ENCODE measurements at places on chromosomes 6 and 20. TPM values are rescaled to one million over a fixed set of nuclear protein-coding genes. Genes with fewer than 3 reads are reported as not detected.

Gene SMIM29
- 19.0 TPM for total RNA-seq

Gene BANF2
- total RNA-seq = not detected

Gene SLC17A1
- total RNA-seq = not detected

Gene ALDH8A1
- total RNA-seq = 1.0 TPM

Gene TSBP1
- not detected for total RNA-seq

Gene FERMT1
- total RNA-seq = not detected

Gene PACSIN1
- 0.09 TPM for total RNA-seq

Gene CNKSR3
- 14.3 TPM for total RNA-seq

Gene SLC26A8
- 0.24 TPM for total RNA-seq

Gene GRM1
- total RNA-seq = not detected

Gene PAK5
- not detected for total RNA-seq

Gene SLC24A3
- total RNA-seq = 25.3 TPM

Gene PLTP
- 134 TPM for total RNA-seq

Gene TRDN
- 10.3 TPM for total RNA-seq

Gene TCF15
- total RNA-seq = 2.2 TPM

Gene TCEA2
- total RNA-seq = 41.3 TPM

Gene PCK1
- total RNA-seq = 0.93 TPM

Gene TP53TG5
- 2.0 TPM for total RNA-seq

Gene C4A
- 27.5 TPM for total RNA-seq

Gene SPATA25
- 9.6 TPM for total RNA-seq

Gene ULBP2
- 0.43 TPM for total RNA-seq

Gene BMP2
- total RNA-seq = 5.3 TPM

Gene E2F1
- 2.0 TPM for total RNA-seq

Gene DEFB132
- not detected for total RNA-seq

Gene SLC35F1
- 1.2 TPM for total RNA-seq

Gene PCED1A
- total RNA-seq = 24.8 TPM

Gene FNDC11
- 0.19 TPM for total RNA-seq

Gene NRSN1
- not detected for total RNA-seq

Gene USP49
- total RNA-seq = 3.1 TPM

Gene CLIC5
- total RNA-seq = 7.6 TPM

Gene SHLD1
- total RNA-seq = 3.3 TPM

Gene SLC32A1
- not detected for total RNA-seq

Gene SMOC2
- 176 TPM for total RNA-seq

Gene FAM209B
- total RNA-seq = 0.38 TPM

Gene CAGE1
- not detected for total RNA-seq

Gene FAM135A
- 19.2 TPM for total RNA-seq

Gene SEL1L2
- total RNA-seq = 6.0 TPM

Gene CCR6
- not detected for total RNA-seq

Gene GSTA1
- total RNA-seq = not detected

Gene EYS
- total RNA-seq = not detected

Gene CD83
- 1.3 TPM for total RNA-seq

Gene COX7A2
- 408 TPM for total RNA-seq

Gene C20orf204
- 0.76 TPM for total RNA-seq

Gene IRF4
- 1.7 TPM for total RNA-seq

Gene KIF25
- total RNA-seq = not detected

Gene MTHFD1L
- 53.4 TPM for total RNA-seq

Gene SLA2
- total RNA-seq = 0.46 TPM
